ENCODE measurements at places on chromosomes 7 and 10.

DNA sequence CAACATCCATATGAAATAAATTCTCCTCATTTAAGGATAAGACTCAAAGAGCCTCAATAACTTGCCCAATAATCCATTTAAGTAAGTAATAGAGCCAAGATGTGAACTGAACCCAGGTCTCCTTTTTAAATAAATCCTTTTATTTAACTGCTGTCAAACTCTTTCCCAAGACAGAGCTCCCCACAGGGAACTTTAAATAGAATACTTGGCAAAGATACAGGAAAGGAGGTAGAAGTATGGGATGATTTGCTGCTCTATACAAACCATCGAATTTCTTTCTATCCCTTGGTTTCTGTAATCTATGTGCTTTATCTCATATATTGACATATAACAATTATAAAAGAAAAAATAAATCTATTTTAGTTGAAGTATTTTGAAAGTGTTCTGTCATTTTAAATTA, 295.9 kb downstream of the CSTF2T start:
- no peak for DNase-seq

- DNase-seq: no peak
Observed at GRCh38 chr7:71860572-71860971, 551.6 kb downstream of the CALN1 start.

- DNase-seq: no peak
Observed at GRCh38 chr10:110852947-110853346, 18.8 kb upstream of the PDCD4 start.

GRCh38 chr10:59847888-59848287, 58.5 kb downstream of the CCDC6 start:
- no peak for DNase-seq

DNA sequence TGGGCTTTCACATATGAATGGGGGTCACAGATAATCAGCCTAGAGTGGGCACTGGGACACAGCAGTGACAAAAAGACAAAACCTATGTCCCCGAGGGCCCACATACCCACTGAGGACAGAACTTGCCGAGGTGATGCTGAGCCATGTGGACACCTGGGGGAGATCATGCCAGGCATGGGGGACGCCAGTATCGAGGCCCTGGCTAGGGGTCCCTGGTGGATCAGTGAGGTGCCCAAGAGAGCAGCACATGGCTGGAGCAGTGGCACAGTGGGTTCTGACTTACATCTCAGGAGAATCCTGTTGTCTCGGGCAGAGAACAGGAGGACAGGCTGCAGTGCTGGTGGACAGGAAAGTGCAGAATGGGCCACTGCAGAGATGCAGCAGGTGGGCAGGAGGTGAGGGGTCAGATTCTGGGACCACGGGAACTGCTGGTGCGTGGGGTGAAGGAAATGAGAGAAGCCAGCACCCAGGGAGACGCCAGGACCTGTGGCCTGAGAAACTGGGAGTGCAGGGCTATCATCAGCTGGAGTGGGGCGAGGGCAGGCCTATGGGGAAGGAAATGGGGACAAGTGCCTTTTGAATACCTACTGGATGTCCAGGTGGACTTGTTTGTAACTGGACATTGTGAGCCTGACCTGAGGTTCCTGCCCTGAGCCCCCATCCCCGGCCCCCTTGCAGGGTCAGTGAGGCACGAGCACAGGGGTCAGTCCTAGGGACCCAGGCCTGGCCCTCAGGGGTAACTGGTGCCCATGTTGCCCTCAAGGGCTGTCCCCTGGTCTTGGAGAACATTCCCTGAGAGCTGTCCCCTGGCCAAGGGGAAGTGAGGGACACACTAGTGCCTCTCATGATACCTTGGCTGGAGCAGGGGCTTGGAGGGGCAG, 91.2 kb upstream of the RET start:
- no peak for DNase-seq

- DNase-seq: peak; percentile 67
Observed at GRCh38 chr7:35424869-35425495, 171.1 kb upstream of the TBX20 start.

DNA sequence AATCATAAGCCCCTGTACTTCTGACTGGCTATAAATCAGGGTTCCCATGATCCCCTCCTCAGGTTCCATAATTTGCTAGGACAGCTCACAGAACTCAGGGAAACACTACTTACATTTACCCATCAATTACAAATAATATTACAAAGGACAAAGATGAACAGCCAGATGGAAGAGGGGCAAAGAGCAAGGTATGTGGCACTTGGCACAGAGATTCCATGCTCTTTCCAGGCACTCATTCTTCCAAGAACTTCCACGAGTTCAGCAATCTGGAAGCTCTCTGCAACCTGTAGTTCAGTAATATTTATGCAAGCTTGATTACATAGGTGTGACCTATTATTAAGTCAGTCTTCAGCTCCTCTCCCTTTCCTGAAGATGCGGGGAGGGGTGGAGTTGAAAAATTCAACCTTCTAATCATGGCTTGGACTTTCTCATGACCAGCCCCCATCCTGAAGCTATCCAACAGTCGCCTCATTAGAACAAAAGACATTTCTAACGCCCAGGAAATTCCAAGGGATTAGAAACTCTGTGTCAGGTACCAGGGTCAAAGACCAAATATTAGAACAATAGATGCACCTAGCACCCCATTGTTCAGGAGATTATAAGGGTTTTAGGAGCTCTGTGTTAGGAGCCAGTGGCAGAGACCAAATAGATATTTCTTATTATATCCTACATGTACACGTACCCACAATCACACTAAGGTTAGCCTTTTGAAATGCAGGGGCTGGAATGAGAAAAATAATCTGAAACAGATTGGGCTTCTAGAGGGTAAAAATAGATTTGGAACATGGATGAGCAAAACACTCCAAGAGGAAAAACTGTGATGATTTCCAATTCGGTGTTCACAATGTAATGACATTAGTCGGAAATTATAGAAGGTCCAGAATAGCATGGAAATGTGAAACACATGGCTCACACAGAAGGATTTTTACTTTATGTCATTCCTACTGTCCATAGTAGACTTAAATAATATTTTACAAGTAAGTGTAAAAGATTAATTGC, 7.0 kb downstream of the ANKMY2 start:
- no peak for DNase-seq

DNA sequence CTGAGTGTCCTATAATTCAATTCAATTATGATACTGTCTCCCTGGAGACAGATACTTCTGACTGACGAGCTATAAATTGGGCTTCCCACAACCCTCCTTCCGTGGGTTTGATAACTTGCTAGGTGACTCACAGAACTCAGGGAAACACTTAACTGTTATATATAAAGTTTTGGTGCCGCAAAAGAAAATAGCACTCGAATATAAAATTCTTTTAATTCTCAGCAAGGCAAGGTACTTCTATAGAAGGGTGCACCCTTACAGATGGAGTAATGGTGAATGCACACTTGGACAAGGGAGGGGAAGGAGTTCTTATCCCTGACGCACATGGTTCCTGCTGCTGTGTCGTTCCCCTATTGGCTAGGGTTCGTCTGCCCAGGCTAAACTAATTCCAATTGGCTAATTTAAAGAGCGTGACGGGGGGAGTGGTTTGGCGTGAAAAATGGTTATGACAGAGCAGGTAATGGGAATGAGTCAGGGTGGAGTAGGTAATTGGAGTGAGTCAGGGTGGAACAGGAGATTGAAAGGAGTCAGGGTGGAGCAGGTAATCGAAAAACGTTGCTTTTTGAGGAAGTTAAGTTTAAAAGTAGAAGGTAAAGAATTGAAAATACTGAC, 20.8 kb upstream of the GHITM start:
- no peak for DNase-seq

DNA sequence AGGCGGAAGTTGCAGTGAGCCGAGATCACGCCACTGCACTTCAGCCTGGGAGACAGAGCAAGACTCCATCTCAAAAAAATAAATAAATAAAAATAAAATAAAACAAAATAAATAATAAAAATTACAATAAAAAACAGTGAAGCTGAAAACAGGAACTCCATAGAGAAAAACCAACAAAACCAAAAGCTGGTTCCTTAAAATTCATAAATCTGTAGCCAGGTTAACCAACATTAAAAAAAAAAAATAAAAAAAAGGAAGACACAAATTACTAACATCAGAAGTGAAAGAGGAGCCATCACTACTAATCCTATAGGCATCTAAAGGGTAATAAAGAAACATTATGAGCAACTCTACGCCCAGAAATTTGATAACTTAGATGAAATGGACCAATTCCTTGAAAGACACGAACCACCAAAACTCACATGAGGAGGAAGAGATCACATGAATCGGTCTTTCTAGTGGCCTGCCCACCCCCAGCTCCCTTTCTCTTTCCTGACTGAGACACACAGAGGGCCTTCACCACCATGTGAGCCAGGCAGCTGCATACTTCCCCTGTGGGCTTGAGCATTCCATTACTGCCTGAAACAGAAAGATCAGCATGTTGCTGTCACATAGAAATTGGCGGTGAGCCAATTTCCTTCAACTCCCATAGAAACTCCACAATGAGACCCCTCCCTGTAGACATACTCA, 208.7 kb downstream of the MAD1L1 start:
- DNase-seq: no peak

- peak; percentile 64 for DNase-seq
Observed at GRCh38 chr10:22611425-22612115, 102.8 kb downstream of the PIP4K2A start.

DNA sequence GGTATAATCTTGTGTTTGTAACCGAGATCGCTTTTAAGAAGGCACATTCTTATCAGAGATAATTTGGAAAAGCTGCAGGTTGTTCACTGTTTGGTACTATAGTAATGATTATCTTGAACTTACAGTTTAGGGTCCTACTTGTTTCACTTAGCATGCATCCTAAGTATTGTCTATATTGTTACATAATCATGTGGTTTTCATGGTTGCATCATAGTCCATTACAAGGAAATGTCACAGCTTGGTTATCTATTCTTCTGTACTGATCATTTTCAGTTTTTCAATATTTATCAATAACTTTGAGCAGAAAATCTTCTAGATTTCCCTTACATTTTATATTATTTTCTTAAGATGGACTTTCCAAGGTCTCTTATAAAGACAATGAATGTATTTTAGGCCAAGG, 116.3 kb downstream of the PLPP4 start:
- DNase-seq: no peak

DNA sequence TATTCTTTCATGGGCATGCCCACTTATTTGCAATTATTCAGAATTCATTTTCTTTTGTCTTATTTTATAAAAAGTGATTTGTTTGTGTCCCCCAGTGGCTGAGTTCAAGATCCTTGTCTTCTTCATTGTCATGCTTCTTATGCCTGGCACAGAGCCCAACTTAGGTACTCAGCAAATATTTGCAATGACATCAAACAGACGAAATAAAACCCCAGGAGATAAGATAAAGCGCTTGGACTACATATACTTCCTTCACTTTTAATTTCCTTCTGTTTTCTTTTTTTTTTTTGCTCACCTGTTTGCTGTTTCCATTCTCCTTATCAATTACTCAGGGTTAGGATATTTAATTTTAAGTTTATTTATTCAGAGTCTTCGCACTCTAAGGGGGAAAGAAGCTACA, 225.0 kb downstream of the SDHAF3 start:
- no peak for DNase-seq

DNA sequence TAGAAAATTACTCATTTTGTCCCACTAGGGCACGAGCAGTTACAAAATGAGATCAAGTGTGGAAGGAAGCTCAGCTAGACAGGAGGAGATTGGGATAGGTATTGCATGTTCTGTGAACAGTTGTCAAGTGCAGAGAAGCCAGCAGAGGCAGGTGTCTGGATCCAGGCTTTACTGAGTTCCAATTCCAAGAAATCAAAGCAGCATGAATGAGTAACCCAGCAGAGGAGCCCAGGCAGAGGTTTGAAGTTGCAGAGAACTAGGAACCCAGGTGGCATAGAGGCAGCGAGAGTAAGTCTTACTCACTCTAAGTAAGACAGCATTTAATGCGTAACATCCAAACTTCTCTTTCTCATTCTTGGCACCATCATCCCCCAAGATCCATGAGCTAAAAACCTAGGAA, 11.8 kb downstream of the MRC1 start:
- DNase-seq: no peak

- DNase-seq: no peak
Observed at GRCh38 chr10:1612908-1613307, 124.4 kb downstream of the ADARB2 start.

DNA sequence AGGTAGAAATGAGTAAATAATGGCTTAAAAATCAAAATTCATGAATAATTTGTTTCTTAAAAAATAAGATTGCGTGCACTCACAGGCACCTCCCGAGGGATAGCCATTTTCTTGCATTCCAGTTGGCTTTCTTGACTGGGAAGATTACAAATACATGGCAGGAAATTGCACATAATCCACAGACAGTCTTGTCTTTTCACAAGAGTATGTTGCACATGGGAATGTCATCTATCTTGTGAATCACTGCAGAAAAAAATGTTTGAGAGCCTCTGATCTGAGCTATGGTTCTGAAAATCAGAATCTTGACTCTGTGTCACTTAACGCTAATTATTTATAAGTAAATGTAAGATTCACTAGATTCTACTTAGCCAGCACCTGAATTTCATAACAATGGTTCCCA, 74.1 kb upstream of the PRKG1 start:
- DNase-seq: no peak

- DNase-seq: no peak
Observed at GRCh38 chr7:3917436-3917835, 616.4 kb downstream of the SDK1 start.

DNA sequence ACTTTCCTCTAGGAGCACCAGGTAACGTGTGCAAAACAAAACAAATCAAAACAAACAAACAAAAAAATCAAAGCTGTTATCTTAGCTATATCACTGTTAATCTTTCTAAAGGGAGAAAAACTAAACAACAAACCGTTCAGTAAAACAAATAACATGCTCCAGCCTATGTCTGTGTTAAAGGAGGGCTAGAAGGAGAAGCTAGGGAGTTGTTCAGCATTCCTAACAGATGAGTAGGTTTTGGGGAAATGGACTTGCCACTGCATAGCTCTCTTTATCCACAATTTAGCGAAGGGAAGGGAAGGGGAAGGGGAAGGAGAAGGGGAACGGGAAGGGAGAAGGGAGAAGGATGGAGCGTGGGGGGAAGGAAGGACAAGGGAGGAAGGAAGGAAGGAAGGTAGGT, 134.2 kb upstream of the AKR1E2 start:
- no peak for DNase-seq

DNA sequence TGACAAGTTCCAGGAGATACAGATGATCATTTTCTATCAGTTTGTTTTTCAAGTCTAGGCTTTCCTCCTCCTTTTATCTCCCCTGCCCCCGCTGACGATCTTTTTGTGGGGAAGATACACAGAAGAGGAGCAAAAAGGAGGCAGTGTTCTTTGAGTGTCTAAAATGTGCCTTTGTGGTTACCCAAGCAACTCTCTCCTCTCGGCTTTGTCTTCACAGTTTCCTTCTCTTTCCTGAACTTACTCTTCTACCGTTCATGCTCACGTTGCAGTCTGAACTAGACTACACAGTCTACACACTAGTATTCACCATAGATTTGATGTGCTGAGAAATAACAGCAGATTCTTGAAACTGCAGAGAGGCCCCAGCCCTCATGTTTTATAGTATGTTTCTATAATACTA, 23.6 kb downstream of the CEP41 start:
- DNase-seq: peak; percentile 21

GRCh38 chr10:9311702-9312499, 1257.4 kb downstream of the GATA3 start:
- DNase-seq: no peak

- DNase-seq: no peak
Observed at GRCh38 chr10:17348011-17348500, 106.3 kb downstream of the ST8SIA6 start.

Measured in stimulated activated CD4-positive, alpha-beta T cell treated with anti-CD3 and anti-CD28 coated beads, Interleukin-15, amount 100 ng/mL, for 24 hours (primary cell).